WTC11 (cell line): ENCODE measurements at places on chromosomes 13 and 19. TPM values are rescaled to one million over a fixed set of nuclear protein-coding genes. Genes with fewer than 3 reads are reported as not detected.

DNA sequence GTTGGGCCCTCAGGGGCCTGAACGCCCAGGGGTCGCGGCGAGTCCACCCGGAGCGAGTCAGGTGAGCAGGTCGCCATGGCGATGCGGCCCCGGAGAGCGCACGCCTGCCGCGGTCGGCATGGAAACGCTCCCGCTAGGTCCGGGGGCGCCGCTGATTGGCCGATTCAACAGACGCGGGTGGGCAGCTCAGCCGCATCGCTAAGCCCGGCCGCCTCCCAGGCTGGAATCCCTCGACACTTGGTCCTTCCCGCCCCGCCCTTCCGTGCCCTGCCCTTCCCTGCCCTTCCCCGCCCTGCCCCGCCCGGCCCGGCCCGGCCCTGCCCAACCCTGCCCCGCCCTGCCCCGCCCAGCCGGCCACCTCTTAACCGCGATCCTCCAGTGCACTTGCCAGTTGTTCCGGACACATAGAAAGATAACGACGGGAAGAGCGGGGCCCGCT is at the start of gene CCNA1:
Gene CCNA1, plus strand, starts transcription at position 390 of the 439 bp plus-strand sequence. CDS start 562 bp downstream, outside the sequence.
- peak; percentile 89 for DNase-seq
- peak within 1 kb of the TSS; percentile 81 for H3K4me3 ChIP-seq
- H3K4me1 ChIP-seq = peaks cover 19% of the 10 kb centered on the region
- peaks cover 68% of the 10 kb centered on the region for H3K27me3 ChIP-seq
- H3K36me3 ChIP-seq = no peaks in the 10 kb centered on the region
- no peak within 1 kb of the TSS for H3K27ac ChIP-seq

The CACNG7 gene
- total RNA-seq = 33.3 to 44.1 TPM (median 43.2 TPM) in 3 replicates

DNA sequence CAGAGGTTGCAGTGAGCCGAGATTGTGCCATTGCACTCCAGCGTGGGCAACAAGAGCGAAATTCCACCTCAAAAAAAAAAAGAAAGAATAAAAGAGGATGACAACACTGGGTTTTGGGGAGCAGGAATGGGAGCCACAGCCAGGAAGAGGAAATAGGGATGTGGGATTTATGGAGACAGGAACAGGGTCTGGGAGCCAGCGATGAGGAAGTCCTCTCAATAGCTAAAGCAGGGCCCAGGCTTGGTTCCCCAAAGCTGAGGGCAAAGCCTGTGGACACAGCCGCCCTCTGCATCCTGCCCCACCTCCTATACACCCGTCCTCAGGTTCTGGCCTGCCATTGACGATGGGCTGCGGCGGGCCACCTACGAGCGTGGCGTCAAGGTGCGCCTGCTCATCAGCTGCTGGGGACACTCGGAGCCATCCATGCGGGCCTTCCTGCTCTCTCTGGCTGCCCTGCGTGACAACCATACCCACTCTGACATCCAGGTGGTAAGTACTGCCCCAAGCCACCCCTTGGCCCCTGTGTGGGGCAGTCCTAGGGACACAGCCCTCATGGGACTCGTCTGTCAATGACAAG is 13.6 kb downstream of the HIPK4 start:
- H3K27ac ChIP-seq = no peak overlapping the region
- H3K36me3 ChIP-seq = peaks cover 24% of the 10 kb centered on the region
- no peak for DNase-seq
- no peak overlapping the region for H3K4me3 ChIP-seq
- no peaks in the 10 kb centered on the region for H3K4me1 ChIP-seq
- H3K27me3 ChIP-seq = no peaks in the 10 kb centered on the region

- H3K4me1 ChIP-seq = peaks cover 29% of the 10 kb centered on the region
- H3K27ac ChIP-seq = peak overlapping the region; percentile 74; the same call in 1 of the 2 replicates
- H3K36me3 ChIP-seq = peaks cover 9% of the 10 kb centered on the region
- H3K4me3 ChIP-seq = peak overlapping the region; percentile 79
- H3K27me3 ChIP-seq = peaks cover 5% of the 10 kb centered on the region; the same call in 1 of the 2 replicates
These were observed 4.4 kb downstream of the FUZ start for GRCh38 chr19:49808711-49809159.

DNA sequence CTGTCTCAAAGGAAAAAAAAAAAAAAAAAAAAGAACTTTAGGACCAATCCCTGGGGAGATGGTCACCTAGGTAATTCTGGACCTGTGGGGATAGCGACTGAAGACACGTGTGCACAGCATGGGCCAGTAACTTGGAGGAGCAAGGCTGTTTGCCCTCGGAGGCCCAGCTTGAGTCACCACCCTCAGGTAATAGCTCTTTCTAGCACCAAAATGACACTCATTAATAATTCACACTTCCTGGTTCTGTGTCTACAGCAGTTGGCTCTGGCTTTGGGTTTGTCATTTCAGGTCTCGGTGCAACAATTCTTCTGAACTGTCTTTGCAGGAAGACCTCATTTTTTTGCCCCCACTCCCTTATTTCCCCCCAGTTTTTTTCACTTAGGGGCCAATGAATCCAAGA is 3.9 kb upstream of the ATP11A start:
- no peaks in the 10 kb centered on the region for H3K36me3 ChIP-seq
- no peak for DNase-seq
- no peak overlapping the region for H3K4me3 ChIP-seq
- H3K27me3 ChIP-seq = no peaks in the 10 kb centered on the region; the same call in none of the 2 replicates

GRCh38 chr19:14198384-14199376 is 7.3 kb downstream of the ADGRL1 start:
- no peak overlapping the region for H3K27ac ChIP-seq
- H3K36me3 ChIP-seq = peaks cover 7% of the 10 kb centered on the region
- DNase-seq = peak; percentile 33
- H3K27me3 ChIP-seq = no peaks in the 10 kb centered on the region
- no peak overlapping the region for H3K4me3 ChIP-seq

- no peaks in the 10 kb centered on the region for H3K36me3 ChIP-seq
- no peak overlapping the region for H3K27ac ChIP-seq
- H3K27me3 ChIP-seq = no peaks in the 10 kb centered on the region
- DNase-seq = no peak
- H3K4me3 ChIP-seq = no peak overlapping the region
- peaks cover 4% of the 10 kb centered on the region for H3K4me1 ChIP-seq
These were observed 21.1 kb downstream of the ARL11 start for GRCh38 chr13:49649244-49649962.

DNA sequence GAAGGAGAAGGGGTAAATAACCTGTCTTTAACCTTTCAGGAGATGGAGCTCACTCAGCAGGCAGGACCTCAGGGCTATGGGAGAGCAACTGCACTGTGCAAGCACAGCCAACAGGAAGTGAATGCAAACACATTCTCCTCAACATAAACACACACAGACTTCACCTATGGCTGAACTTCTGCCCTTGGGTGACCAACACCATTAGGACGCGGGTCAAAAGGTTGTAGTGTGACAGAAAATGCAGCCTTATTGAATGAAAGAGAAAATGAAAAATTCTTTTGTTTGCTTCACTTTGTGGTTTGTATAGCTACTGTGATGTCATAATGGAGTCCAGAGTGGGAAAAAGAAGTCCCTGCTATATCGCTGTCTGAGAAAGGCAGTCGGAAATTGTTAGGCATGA is 323.0 kb downstream of the NDFIP2 start:
- peaks cover 46% of the 10 kb centered on the region for H3K4me1 ChIP-seq
- H3K4me3 ChIP-seq = no peak overlapping the region
- no peaks in the 10 kb centered on the region for H3K27me3 ChIP-seq
- no peaks in the 10 kb centered on the region for H3K36me3 ChIP-seq

DNA sequence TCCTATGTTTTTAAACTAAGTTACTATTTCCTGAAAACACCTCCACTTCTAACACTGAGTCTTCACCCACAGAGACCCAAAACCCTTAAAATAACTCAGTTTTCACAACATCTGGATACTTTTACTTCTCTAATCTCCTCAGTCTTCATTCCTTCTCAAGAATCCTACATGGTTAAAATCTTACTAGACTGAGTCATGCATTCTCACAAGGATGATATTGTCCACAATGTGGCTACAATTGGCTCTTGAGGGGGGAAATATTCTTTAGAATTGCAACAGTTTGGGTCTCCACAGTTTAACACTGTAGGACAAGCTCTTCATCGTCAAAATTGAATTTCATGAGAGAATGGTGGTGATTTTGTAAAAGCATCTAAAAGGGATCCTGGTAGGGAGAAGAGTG is 397.1 kb downstream of the SLITRK5 start:
- DNase-seq = no peak
- no peak overlapping the region for H3K4me3 ChIP-seq
- no peak overlapping the region for H3K27ac ChIP-seq

- peaks cover 3% of the 10 kb centered on the region; the same call in 1 of the 2 replicates for H3K27me3 ChIP-seq
- H3K36me3 ChIP-seq = peaks cover 37% of the 10 kb centered on the region
- peak overlapping the region; percentile 85 for H3K4me3 ChIP-seq
- no peak for DNase-seq
These were observed 824 bp downstream of the TSEN34 start for GRCh38 chr19:54191811-54192453.

- no peaks in the 10 kb centered on the region for H3K27me3 ChIP-seq
- DNase-seq = no peak
- H3K4me3 ChIP-seq = no peak overlapping the region
- H3K36me3 ChIP-seq = no peaks in the 10 kb centered on the region
- no peak overlapping the region for H3K27ac ChIP-seq
These were observed 465.7 kb downstream of the SLITRK6 start for GRCh38 chr13:85333506-85334020.

GRCh38 chr19:45716359-45717130 is 14.2 kb downstream of the FBXO46 start:
- peak overlapping the region; percentile 97 for H3K4me3 ChIP-seq
- no peak for DNase-seq
- peak overlapping the region; percentile 93 for H3K27ac ChIP-seq
- H3K36me3 ChIP-seq = peaks cover 19% of the 10 kb centered on the region
- no peaks in the 10 kb centered on the region; the same call in 1 of the 2 replicates for H3K27me3 ChIP-seq

The FLT3LG gene
- total RNA-seq = 2.9 to 5.3 TPM (median 3.6 TPM) in 3 replicates

The IGFL2 gene
- total RNA-seq = not detected in 3 replicates

DNA sequence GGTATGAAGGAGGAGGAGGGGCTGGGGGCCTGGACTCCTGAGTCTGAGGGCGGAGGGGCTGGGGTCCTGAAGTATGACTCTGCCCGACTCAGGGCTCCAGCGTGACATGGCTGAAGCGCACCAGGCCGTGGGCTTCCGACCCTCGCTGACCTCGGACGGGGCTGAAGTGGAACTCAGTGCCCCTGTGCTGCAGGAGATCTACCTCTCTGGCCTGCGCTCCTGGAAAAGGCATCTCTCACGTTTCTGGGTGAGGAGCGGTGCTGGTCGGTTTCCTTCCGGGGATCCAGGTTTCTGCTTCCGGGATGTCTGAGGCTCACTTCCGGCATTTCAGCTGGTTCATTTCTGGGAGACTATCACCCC is 1.2 kb downstream of the CPT1C start:
- peaks cover 27% of the 10 kb centered on the region for H3K36me3 ChIP-seq
- H3K27ac ChIP-seq = no peak overlapping the region
- H3K4me3 ChIP-seq = peak overlapping the region; percentile 93
- DNase-seq = no peak

The NRTN gene
- total RNA-seq = 4.7 to 6.1 TPM (median 4.9 TPM) in 3 replicates

The GNA15 gene
- 0.22 to 0.44 TPM (median 0.37 TPM) in 3 replicates for total RNA-seq

DNA sequence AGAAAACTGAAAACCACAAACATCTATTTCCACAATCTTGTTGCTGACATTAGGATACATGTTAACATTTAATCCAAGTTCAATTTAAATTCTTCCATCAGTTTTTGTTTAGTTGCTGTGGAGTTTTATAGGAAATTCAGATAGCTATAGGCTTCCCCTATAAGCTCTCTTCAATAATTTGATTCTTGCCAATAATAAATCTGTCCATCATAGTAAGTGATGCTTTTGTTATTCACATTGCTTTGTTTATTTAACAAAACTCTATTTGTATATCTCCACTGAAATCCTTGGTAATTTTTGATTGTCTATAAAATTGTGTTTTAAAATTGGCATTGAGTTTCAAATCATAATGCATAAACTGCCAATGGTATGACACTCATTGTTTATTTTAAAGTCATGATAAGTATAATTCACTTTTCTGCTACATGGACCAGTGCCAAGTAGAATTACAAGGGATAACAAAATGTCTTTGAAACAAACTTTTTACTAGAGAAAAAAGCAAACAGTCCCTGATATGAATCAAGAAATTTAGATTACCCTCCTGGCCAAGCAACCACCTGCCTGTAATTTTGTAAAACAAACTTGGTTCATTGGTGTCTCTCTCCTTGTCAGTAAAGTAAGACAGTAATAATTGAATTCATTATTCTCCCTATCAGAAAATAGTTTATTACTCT is 577.3 kb upstream of the GPC6 start:
- no peak overlapping the region for H3K4me3 ChIP-seq
- no peak overlapping the region for H3K27ac ChIP-seq
- DNase-seq = no peak
- H3K27me3 ChIP-seq = no peaks in the 10 kb centered on the region
- no peaks in the 10 kb centered on the region for H3K4me1 ChIP-seq

DNA sequence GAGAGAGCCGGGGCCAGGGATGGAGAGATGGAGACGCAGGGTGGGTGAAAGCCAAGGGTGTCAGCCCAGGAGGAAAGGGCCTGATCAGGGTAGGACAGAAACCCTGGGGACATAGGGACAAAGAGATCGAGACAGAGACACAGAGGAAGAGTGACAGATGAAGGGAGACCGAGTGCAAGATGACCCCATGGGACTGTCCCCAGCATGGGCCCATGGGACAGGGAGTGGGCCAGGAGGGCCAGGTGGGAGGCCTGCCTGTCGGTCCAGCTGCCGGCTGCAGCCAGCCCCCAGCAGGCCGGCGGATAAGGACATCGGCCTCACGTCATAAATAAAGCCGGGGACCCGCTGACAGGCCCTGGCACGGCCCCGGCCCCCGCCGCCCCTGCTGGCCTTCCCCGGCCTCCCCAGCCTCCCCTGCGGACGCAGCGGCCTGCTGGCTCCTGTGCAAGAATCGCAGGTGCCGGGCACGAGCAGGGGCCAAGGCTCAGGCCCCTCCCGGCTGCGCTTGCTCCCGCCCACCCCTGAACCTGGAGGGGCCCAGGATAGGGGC is 6.3 kb downstream of the REX1BD start:
- H3K27me3 ChIP-seq = peaks cover 10% of the 10 kb centered on the region
- peak; percentile 37 for DNase-seq
- H3K4me3 ChIP-seq = peak overlapping the region; percentile 77

GRCh38 chr13:90594681-90595080 is 752.8 kb upstream of the MIR17HG start:
- H3K27ac ChIP-seq = no peak overlapping the region
- H3K4me1 ChIP-seq = peaks cover 8% of the 10 kb centered on the region
- DNase-seq = no peak
- H3K36me3 ChIP-seq = peaks cover 15% of the 10 kb centered on the region
- H3K4me3 ChIP-seq = no peak overlapping the region

DNA sequence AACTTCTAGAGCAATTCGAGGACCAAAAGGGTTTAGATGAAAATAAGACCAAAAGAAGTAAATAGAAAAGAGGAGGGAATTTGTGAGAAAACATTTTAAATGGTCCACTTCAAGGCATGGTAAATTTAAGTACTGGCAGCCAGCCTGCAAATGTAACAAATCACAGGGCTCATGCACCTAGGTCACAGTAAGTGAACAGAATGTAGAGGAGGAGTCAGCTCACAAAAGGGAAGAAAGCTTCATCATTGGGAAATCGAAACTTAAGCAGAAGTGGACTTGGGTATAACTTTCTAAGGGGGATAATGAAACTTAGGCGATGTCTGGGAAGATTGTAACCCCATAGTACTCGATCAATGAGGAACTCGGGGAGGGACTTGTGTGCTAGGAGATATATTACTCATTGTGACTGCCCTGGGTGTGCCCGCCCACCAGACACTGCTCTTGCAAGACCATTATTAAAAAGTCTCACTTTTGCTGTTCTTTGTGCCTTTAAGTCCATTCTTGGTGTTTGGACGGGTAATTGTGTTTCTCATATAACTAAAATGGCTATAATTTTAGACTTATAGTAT is 1053.6 kb upstream of the MIR17HG start:
- peaks cover 2% of the 10 kb centered on the region; the same call in 1 of the 2 replicates for H3K4me1 ChIP-seq
- H3K4me3 ChIP-seq = no peak overlapping the region
- H3K36me3 ChIP-seq = no peaks in the 10 kb centered on the region
- DNase-seq = no peak
- no peak overlapping the region for H3K27ac ChIP-seq

The ATP4B gene
- not detected in 3 replicates for total RNA-seq

The PODNL1 gene
- 1.1 to 1.4 TPM (median 1.4 TPM) in 3 replicates for total RNA-seq

The GSX1 gene
- total RNA-seq = not detected in 3 replicates
